ENCODE measurements at places on chromosomes 12 and 14. TPM values are rescaled to one million over a fixed set of nuclear protein-coding genes. Genes with fewer than 3 reads are reported as not detected.

DNA sequence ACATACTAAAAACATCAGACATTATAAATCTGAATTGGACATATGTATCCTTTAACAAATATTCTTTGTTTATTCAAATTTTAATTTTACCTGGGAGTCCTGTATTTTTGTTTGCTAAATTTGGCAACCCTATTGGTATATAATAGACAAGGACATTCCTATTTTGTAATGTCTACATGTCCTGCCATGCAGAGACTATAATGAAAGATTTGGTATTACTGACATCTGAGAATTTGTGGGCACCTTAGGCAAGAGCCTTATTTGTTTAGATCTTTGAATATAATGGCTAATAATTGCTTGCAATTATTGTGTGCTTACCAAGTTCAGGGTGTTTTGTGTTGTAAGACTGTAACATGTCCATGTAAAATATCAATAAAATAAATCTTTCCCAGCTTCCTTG lies 334.4 kb downstream of the KCNH5 start:
- no peaks in the 10 kb centered on the region for H3K27me3 ChIP-seq
- no peak overlapping the region for H3K27ac ChIP-seq
- H3K4me3 ChIP-seq = no peak overlapping the region
- H3K36me3 ChIP-seq = no peaks in the 10 kb centered on the region
- DNase-seq = no peak
- no peaks in the 10 kb centered on the region for H3K4me1 ChIP-seq

GRCh38 chr12:126704609-126705008 lies 1562.4 kb upstream of the TMEM132C start:
- no peak overlapping the region for H3K4me3 ChIP-seq
- no peaks in the 10 kb centered on the region for H3K36me3 ChIP-seq
- H3K27me3 ChIP-seq = no peaks in the 10 kb centered on the region

- peak; percentile 81 for DNase-seq
- peaks cover 54% of the 10 kb centered on the region for H3K4me1 ChIP-seq
- no peaks in the 10 kb centered on the region for H3K27me3 ChIP-seq
- H3K4me3 ChIP-seq = no peak overlapping the region
Observed at GRCh38 chr14:92644171-92644969, 104.1 kb downstream of the LGMN start.

Gene CCDC198
- not detected for total RNA-seq

Gene FAM181A
- not detected for total RNA-seq

Gene TOMM20L
- total RNA-seq = not detected

Gene GALNT8
- not detected for total RNA-seq

Gene SIX6
- not detected for total RNA-seq

Data from GM23248 (cell line).